ENCODE measurements at places on chromosomes 7 and 10. TPM values are rescaled to one million over a fixed set of nuclear protein-coding genes. Genes with fewer than 3 reads are reported as not detected.

GIMAP2 gene
- total RNA-seq, result 10.9 TPM

ELOVL3 gene
- 1.3 TPM for total RNA-seq

OR9A2 gene
- total RNA-seq, result not detected

SH2D4B gene
- 0.49 TPM for total RNA-seq

EBLN1 gene
- not detected for total RNA-seq

GNAT3 gene
- total RNA-seq, result not detected

NME8 gene
- total RNA-seq, result not detected

ZWINT gene
- 3.6 TPM for total RNA-seq

STOX1 gene
- 22.7 TPM for total RNA-seq

MRPL43 gene
- 59.7 TPM for total RNA-seq

CALHM3 gene
- not detected for total RNA-seq

ASB4 gene
- 0.44 TPM for total RNA-seq

CHN2 gene
- total RNA-seq, result 13.4 TPM

SYT15B gene
- total RNA-seq, result 1.3 TPM

PRKAR2B gene
- 224 TPM for total RNA-seq

GDF2 gene
- total RNA-seq, result not detected
